NCI-H1092 (cell line): ENCODE measurements at places on chromosomes 6 and 20.

DNA sequence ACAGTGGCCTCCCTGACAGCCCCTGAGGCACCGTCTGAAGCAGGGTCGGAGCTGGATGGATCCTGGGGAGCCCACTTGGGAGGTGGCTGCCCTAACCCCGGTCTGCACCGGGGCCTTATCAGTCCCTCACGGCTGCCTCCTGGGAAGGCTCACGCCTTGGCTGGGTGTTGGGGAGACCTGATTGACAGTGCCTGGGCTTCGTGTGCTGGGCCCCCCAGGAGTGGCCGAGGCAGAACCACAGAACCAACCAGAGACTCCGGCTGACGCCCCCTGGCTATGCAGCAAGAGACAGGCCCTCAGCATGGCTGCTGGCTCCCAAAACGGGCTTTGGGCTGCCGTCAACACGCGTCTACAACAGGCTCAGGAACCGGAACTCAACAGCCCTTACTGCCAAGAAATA is 219.6 kb downstream of the TAF4 start:
- no peak for DNase-seq

DNA sequence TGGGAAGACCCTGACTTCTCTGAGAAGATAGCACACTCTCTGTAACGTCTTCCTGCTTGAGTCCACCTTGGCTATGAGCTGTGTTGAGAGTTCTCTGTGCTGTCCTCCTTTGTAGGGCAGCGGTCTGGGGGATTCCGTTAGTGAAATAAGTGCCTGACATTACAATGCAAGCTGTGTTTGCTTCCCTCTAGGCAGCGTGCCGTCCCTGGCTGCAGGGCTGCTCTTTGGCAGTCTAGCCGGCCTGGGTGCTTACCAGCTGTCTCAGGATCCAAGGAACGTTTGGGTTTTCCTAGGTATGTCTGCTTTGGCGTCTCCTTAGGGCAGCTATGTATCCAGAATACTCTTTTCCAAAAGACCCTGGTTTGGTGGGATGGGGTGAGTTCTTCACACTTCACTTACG is 2.8 kb downstream of the TMEM14C start:
- no peak for DNase-seq

- DNase-seq: peak; percentile 28
Observed at GRCh38 chr20:31721408-31722256, 1.0 kb downstream of the BCL2L1 start.

GRCh38 chr6:113959235-113959634 is 11.7 kb downstream of the HDAC2 start:
- no peak for DNase-seq

GRCh38 chr20:58715801-58716475 is 23.3 kb downstream of the NPEPL1 start:
- DNase-seq: no peak

GRCh38 chr6:108640104-108640503 is 79.4 kb downstream of the FOXO3 start:
- no peak for DNase-seq

- DNase-seq: no peak
Observed at GRCh38 chr6:100433726-100434435, 30.8 kb downstream of the SIM1 start.

DNA sequence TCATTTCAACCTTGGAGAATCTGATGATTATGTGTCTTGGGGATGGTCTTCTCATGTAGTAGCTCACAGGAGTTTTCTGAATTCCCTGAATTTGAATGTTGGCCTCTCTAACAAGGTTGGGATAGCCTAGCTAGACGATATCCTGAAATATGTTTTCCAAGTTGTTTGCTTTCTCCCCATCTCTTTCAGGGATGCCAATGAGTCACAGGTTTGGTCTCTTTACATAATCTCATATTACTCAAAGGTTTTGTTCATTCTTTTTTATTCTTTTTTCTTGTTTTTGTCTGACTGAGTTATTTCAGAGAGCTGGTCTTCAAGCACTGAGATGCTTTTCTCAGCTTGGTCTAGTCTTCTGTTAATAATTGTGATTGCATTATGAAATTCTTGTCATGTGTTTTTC is 42.7 kb upstream of the COL9A1 start:
- no peak for DNase-seq

DNA sequence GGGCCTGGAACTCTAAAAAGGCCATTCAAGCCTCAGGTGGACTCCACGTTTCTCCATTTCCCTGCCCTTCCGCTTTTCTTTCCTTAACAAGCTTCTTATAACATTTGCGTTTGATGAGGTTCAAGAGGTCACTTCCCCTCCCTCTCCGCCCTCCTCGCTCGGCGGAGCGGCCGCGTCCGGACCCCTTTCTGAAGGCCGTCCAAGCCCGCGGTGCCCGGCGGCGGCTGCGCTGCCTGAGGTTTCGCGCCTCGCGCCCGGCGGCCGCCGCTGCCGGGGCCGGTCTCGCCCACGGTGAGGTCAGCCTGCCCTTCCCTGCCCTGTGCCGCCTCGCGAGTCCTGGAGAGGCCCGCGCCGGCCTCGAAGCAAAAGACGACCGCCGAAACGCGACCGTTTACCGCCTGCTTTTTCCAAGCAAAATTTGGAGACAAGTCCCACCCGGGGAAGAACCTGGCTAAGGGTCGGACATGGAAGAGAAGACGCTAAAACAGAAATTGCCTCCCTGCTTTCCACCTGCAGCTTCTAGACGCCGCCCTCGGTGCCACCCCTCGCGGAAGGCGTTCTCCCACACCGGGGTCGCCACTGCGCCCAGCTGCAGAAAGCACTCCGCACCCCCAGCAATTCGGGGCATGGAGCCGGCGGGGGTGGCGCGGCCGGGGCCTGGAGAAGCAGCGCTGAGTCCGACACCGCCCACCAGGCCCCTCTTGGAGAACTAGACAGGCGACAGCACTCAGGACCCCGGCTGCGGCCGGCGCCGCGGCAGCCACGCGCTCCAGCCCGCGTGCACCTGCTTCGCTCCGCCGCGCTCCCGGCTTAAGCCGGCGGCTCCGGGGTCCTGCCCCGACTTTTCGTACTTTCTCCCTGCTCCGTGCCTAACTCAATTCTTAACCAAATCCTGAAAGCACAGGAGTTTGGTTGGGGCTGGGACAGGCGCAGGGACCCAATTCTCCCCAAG is 11.0 kb upstream of the FOXF2 start:
- no peak for DNase-seq

GRCh38 chr20:32606107-32606506 is 21.0 kb upstream of the NOL4L start:
- DNase-seq: no peak

DNA sequence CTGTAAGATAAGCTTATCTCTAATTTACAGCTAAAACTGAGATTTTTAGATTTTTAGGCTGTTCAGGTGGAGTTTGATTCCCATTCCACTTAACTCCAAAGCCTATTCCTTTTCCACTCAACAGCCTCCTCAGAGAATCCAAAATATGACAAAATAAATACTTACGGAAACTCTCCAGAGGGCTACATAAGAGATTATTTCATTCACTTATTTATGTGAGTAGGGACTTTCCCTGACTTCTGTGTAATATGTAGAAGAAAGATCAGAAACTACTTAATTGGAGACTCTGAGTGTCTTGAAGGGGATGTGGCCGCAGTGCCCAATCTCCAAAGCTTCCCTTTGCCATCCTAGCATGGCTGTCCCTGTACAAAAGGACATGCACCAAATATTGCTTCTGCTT is 72.1 kb upstream of the ISM1 start:
- DNase-seq: no peak

- no peak for DNase-seq
Observed at GRCh38 chr6:139759086-139759485, 384.6 kb upstream of the CITED2 start.

GRCh38 chr6:112606656-112607435 is 259.7 kb downstream of the RFPL4B start:
- DNase-seq: no peak

DNA sequence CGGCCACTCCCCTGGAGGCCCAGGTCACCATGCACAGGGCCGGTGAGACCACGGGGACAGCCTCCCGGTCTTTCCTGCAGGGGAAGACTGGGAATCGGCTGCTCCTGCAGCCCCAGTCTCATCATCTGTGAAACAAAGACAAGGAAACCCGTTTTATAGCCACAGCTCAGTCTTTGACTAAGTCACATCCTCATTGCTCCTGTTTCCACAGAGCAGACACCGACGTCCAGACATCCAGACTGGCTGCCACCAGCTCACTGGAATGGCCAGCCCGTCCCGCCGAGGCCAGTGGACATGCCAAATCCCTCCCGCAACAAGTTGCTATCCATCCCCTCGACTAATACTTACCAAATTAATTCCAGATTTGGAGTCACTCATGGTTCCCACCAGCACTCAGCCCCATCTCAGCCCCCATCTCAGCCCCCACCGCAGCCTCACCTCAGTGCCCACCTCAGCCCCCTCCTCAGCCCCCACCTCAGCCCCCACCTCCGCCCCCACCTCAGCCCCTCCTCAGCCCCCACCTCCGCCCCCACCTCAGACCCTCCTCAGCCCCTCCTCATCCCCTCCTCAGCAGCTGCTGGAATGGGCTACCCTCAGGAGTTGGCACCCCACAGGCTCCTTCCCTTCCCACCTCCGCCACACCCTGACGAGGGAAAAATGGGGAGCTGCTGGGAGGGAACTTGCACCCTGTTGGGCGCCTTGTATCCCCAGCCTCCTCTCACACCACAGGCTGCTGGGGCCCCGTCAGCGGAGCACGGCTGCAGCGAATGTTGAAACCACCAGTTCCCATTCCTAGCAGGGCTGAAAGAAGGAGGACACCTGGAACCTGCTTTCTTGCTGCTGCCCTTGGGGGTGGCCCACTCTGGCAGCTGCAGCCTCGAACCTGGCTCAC is 48.7 kb downstream of the YTHDF1 start:
- no peak for DNase-seq

GRCh38 chr6:15061908-15062515 is 183.9 kb upstream of the JARID2 start:
- no peak for DNase-seq

GRCh38 chr6:20172842-20173456 is 39.3 kb downstream of the MBOAT1 start:
- no peak for DNase-seq

GRCh38 chr20:4883546-4883945 is 117.8 kb downstream of the SLC23A2 start:
- DNase-seq: no peak

GRCh38 chr6:12596731-12597130 is 119.8 kb upstream of the PHACTR1 start:
- no peak for DNase-seq

DNA sequence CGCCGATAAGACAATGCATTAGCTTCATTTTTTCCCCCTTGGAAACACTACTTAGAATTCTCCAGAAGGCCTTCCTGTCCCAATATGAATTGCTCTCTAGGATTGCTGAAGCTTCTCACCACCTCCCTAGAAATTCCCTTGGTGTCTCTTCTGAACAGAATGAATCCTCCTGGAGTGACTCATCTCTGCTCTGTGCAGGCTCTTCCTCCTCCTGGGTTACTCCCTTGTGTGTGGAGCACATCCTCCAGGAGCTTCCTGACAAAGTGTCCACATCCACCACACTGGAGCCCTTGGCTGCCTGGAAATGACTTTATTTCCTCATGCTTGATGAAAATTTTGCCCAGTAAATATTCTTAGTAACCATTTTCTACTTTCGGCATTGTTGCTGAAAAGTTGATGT is 54.4 kb downstream of the DTNBP1 start:
- DNase-seq: no peak

- no peak for DNase-seq
Observed at GRCh38 chr6:43296780-43297497, 1.1 kb upstream of the SLC22A7 start.

- no peak for DNase-seq
Observed at GRCh38 chr6:111747829-111748228, 125.4 kb downstream of the FYN start.

DNA sequence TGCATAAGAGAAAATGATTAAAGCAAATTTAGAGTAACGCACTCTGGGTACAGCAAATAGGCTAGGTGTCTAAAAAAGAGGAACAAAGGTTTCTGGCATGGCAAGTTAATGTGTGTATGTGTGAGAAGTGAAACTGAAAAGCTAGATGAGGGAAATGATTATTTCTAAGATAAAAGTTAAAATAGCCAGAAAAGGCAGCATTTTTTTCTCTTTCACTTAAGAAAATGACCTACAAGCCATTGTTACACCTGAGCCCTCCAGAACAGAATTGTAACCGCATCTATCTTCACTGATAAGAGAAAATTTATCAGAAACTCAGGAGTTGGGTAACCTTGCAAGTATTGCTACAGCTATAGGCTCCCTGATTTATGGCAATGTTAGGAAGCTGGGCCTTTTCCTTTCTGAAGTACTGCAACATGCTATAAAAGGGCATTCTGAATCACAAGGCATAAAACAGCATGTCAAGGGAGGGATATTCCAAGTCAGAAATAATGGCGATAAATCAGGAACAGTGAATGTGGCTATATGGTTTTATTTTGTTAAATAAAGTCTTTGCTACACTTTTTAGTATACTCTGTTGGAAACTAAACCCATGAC is 395.3 kb downstream of the TBC1D32 start:
- no peak for DNase-seq

- no peak for DNase-seq
Observed at GRCh38 chr20:1827974-1828785, 67.0 kb upstream of the SIRPA start.

DNA sequence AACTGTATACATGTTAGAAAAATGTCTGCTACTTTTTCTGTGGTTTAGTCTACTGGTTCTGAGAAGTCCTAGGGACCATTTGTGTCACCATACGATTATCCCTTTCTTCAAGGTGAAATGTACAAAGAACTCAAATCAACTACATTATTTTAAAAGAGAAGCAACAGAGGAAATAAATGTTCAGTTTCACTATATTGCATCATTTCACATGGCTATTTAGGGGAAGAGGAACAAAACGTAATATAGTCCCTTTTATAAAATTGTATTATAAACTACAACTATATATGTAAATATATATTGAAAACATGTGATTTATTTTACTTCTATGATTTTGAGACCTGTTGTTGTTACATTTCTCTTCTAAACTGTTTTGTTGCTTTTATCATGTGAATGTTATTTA is 1308.0 kb downstream of the EPHA7 start:
- no peak for DNase-seq

- peak; percentile 83 for DNase-seq
Observed at GRCh38 chr20:21099751-21100577, 6.2 kb downstream of the LINC00237 start.

- DNase-seq: no peak
Observed at GRCh38 chr6:49155316-49155715, 307.7 kb downstream of the MMUT start.

GRCh38 chr6:70314296-70314695 is 11.4 kb upstream of the COL9A1 start:
- DNase-seq: no peak

DNA sequence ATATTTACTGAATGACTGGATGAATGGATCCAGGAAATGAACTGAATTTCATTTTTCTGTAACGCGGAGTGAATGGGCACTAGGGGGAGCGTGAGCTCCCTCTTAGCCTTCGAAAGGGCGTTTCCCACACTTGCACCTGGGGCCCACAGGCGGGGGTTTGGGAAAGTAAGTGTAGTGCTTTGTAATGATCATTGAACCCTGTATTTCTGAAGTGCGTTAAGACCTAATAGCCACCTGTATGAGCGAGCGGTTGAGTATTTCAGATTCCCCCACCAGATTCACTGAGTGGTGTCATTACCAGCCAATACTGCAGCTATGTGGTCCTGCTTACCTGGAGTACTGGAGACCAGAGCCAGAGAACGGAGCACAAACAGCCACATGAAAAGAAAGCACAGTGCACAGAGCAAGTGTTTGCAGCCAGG is 10.5 kb downstream of the SYTL3 start:
- DNase-seq: peak; percentile 21
